NCI-H1105 (cell line): ENCODE measurements at places on chromosomes 2 and 18.

- DNase-seq, result no peak
These were observed 92.9 kb downstream of the MAP4K4 start for GRCh38 chr2:101790416-101790815.

GRCh38 chr18:46097431-46097800, 680 bp downstream of the ATP5F1A start:
- DNase-seq, result no peak

- DNase-seq, result no peak
These were observed 63.6 kb downstream of the CERS6 start for GRCh38 chr2:168519534-168520308.

DNA sequence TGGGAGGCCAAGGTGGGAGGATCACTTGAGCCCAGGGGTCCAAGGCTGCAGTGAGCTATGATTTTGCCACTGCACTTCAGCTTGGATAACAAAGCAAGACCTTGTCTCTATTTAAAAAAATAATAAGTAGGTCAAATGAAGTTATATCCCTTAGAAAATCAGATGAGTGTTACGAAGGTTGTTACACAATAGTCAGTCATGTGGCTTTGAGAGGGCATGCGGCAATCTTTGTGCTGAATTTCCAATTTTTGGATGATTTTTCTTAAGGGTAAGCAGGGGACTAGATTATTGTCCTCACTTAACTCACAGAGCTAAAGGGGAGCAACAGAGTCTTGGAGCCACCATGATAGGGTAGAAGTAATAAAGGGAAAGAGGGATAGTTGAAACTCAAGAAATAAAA, 71.8 kb downstream of the B3GNT2 start:
- DNase-seq, result no peak

DNA sequence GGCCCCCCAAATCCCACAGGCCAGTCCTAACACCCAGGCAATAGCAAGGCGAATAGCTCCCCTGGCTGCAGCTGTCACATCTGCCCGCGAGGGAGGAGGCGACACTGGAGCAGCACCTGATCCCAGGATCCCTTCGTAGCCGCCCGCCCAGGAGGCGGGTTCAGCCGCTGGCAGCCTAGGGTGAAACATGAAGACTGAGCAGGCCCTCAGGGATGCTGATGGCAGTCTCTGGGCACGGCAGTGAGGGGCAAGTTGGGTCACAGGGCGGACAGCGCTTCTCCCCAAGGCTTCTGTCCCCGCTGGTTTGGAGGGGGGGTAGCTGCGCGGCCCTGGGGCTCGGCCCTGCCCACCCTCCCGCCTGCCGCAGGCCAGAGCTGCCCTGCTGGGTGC, 1.9 kb downstream of the DNMT3A start:
- peak; percentile 3 for DNase-seq

- no peak for DNase-seq
These were observed 111.0 kb upstream of the MAP3K20 start for GRCh38 chr2:172964511-172965139.

GRCh38 chr18:39886136-39886535, 2068.9 kb upstream of the PIK3C3 start:
- no peak for DNase-seq

DNA sequence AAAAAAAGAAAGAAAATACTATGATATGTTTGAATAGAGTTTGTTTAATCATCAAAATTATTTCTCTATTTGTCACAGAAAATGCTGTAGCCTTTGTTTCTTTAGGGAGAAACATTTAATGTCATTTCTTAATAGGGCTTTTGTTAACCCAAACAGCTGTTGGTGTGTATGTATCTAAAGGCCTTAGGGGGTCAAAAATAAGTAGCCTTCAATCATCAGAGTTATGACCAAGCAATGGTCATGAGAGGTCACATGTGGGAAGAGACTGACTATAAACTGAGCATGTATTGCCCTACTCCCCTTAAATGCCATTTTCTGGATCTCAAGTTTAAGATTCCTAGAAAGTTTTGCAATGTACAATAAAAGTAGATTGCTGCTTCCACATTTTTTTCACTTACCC, 22.7 kb downstream of the HNMT start:
- DNase-seq, result no peak

- peak; percentile 30 for DNase-seq
These were observed 17.5 kb downstream of the SLC4A3 start for GRCh38 chr2:219644801-219645480.

DNA sequence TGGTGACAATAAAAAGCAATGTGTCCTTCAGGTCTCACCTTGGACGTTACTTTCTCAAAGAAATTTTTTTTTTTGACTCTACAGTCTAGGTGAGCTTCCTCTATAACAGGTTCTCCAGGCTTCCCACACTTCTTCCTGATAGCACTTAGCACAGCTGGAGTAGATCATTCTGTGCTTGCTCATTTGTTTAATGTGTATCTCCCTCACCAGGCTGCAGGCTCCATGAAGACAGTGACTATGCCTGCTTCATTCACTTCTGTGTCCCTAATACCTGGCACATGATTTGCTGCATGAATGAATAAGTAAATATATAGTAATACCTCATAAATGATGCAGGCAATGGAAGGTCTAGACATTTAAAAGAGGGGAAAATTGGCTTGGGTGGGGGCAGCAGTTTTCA, 109.9 kb upstream of the CD302 start:
- DNase-seq, result no peak

DNA sequence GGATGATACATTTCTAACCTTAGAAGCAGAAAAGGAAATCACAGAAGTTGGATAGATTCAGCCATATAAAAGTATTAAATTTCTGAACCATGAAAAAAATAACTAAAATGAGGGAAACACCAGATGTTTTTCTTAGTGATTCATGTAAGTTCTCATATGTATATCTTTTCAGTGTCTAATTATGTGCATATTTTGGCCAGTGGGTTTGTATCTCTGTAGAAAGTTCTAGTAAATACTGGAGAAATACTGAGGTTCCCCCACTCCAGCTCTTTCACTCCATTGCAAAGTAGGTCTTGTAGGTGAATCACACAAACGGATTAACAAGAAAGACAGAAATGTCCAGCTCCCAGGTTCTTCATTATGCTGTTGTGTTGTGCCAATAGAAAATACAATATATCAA, 222.3 kb downstream of the NEDD4L start:
- DNase-seq, result no peak

DNA sequence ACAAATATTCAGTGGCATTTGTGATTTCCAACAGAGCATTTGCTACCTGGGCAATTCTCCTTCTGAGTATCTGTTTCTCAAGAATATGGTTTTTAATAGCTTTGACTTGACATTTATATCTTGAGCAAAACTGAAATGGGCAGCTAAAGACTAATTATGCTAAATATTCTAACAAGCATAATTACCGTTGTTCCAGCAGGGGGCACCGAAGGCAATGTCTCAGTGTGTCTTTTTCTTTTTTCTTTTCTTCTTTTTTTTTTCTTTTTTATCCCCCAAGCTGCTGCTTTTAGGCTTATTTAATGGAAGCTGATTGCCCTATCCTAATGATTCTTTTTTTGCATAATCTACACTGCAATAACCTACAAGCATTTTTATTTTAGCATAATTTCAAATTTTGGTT, 138.9 kb upstream of the NABP1 start:
- DNase-seq, result no peak

DNA sequence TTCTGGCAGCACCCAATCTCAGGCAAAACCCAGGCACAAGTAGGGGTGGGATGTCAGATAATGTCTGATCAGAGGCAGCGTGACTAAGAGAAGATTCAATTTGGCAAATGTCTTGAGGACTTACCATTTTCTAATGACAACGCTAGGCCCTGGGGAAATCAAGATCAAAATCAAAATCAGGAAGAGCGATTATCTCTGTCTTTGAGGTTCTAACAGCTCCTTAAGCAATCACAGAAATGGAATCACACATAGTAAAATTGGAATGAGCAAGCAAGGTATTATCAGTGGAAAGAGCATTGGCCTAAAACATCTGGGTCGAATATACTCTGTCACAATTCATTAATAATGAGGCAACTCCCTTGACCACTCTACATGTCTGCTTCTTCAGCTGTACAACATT, 8.6 kb upstream of the SERPINB2 start:
- no peak for DNase-seq

DNA sequence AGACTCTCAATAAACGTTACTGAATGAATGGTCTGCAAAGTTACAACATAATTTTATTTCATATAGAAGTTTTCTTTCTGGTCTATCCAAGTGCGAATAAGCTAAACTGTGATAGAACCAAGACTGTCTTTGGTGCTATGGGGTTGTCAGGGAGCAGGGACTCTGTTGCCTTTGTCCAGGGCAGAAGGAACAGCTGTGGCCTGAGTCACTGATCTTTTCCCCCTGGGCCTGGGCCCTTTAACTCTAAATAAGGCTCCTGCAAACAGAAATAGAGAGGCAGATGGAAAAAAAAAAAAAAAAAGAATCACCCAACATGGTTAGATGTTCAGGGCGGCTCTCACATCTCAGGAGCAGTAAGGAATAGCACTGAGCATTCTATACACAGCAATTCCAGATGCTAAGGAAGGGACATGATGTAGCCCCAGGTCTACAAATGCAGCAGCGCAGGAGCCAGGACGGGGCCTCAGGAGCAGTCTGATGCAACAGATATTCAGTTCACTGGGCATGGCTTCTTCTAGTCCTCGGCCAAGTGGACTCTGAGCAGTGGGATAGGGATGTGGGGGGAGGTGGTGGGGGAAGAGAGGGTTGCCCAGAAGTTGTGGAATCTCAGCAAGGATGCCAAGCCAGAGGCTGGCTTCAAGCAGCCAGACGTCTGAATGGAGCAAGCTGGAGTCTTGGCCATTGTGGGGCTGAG, 247.1 kb upstream of the SIX2 start:
- DNase-seq, result no peak

- no peak for DNase-seq
These were observed 4.4 kb downstream of the MAL start for GRCh38 chr2:95029898-95030341.

- no peak for DNase-seq
These were observed 187.6 kb downstream of the NAPG start for GRCh38 chr18:10713409-10713808.

DNA sequence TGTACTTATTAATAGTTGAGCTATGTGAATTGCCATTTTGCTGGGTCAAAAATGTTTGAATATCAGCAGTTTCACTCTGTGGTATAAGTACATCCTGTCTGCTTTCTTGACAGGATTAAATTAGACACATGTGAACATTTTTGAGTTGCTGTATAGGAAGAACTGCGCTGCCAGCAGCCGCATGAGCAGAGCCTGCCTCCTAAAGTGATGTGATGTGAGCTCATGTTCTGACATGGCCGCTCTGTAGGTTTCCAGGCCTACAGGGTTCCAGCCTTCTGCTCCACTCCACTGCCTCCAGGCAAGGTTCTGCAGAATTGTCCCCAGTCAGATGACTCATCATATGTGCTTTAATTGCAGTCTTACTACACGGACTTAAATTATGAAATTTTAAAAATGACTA, 119.7 kb upstream of the NFATC1 start:
- DNase-seq, result no peak

GRCh38 chr2:128026448-128027277, 1.2 kb downstream of the SAP130 start:
- DNase-seq, result no peak

DNA sequence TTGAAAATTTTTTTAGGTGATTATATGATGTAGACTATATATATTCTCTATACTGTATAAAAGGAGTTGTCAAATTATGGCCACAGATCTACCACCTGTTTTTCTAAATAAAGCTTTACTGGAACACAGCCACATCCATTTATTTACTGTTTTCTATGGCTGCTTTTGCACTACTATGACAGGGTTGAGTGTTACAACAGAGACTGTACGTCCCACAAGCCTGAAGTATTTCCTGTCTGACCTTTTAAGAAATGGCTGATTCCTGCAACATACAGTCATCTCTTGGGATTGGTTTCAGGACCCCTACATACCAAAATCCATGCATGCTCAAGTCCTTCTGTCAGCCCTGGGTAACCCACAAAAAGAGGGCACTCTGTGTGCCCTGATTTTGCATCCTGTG, 508.3 kb downstream of the TSN start:
- DNase-seq, result no peak

DNA sequence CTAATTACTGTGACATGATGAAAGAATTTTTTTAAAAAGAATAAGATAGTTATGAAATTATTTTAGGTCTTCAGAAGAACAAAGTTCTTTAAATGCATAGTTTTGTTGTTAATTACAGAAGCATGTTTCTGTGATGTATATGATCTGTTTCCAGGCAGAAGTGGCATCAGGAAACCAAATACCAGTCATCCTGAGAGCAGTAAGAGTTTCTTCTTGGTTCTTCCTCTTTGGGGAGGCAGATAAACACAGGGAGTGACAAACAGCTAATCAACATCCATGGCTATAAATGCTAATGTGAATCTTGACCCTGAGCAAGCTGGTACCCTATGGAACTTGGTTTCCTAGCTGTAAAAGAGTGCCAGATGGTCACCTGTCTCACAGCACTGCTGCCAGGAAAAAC, 29.2 kb downstream of the WIPF1 start:
- DNase-seq, result no peak

DNA sequence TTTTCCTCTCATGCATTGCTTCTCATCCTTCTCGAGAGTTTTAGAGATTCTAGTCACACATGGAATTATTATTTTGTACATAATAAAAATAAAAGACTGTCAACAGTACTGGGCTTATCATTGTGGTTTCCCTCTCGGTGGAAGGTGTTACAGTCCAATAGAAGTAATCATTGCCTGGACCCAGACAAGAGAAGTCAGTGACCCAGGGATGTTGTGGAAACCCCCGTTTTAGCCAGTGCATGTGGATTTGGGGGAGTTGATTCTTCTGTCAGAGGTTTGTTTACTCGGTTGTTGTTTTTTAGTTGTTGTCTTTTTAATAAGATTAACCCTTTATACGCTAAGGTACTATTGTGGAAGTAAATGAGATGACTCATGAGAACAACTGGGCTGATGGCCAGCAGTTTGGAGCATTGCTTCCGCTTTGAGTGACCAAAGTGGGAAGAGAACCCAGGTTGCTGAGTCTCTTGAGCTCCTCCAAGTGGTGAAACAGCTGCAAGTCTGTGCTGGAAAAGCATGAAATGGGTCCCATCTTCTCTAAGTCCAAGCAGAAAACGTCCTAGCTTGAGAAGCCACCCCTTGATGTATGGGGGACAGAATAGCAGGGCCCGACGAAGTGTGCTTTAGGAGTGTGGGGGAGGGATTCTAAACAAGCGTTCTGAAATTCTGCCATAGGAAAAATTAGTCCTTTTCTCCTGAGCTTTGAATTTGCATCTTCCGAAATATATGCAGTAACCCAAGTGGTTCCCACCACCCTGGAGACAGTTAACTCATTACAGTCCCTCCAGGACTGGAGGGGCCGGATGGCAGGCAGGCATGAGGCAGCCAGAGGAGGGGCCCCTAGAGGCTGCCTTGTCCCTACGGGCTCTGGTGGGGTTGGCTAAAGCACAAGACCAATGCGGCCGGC, 61.8 kb upstream of the GPR45 start:
- DNase-seq, result peak; percentile 34

GRCh38 chr2:232535761-232536530, 3.5 kb upstream of the CHRNG start:
- no peak for DNase-seq

GRCh38 chr2:187017438-187017837, 168.5 kb upstream of the ZSWIM2 start:
- no peak for DNase-seq

DNA sequence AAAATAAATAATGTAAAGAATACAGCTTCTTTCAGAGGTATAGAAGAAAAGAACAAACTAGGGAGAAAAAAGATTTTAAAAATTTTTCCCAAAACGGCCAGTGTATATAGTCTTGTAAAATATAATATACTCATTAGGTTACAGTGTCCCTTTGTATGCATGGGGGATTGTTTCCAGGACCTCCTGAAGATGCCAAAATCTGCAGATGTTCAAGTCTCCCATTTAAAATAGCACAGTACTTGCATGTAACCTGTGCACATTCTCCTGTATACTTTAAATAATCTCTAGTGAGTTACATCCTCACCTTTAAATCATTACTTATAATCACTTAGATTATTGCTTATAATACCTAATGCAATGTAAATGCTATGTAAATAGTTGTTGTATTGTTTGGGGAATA, 80.6 kb upstream of the LRRTM4 start:
- no peak for DNase-seq
